ENCODE measurements at places on chromosomes 12 and 14. TPM values are rescaled to one million over a fixed set of nuclear protein-coding genes. Genes with fewer than 3 reads are reported as not detected.

P2RX2 gene
- not detected for total RNA-seq

RNASE1 gene
- total RNA-seq, result 222 TPM

SIX1 gene
- total RNA-seq, result 4.3 TPM

MSI1 gene
- 1.0 TPM for total RNA-seq

IFI27 gene
- 282 TPM for total RNA-seq

OTUB2 gene
- 0.37 TPM for total RNA-seq

LRTM2 gene
- total RNA-seq, result not detected

HVCN1 gene
- total RNA-seq, result 8.5 TPM

CCDC184 gene
- total RNA-seq, result 0.74 TPM

TMEM63C gene
- not detected for total RNA-seq

DNA sequence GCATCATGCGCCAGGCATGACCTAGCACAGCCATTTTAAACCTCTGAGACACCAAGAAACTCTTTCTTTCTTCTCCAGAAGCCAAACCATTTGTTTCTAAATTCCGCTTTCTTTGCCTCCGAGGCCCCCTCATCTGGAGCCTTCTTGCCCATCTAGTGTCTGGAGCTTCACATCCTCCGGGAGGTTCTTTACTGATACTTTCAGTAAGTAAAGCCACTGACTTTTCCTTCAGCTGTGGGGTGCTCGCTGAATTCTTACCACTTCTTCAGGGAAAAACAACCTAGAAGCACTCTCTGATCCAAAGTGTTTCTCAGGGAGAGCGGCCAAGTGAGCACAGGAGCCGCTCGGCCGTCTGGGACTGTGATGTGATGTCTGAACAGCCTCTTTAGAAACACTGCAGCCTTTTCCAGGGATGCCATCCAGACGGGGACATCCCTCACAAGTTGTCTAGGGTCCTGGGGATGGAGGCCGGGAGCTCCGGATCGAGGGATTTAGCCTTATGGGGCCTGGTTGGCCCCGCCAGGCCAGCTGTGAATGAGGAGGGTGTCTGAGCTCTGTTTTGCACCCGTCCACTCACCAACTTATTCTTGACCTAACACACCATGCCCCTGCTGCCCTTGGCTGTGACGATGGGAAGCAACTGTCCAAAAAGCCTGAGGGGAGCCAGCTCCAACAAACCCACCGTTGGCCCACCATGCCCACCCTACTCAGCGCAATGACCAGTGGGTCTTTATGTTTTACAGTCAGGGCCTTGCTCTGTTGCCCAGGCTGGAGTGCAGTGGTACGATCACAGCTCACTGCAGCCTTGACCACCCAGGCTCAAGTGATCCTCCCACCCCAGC lies 160.6 kb downstream of the ZFP36L1 start:
- peak; percentile 79 for DNase-seq

- DNase-seq, result no peak
Measured at GRCh38 chr12:29376118-29376517, 4.9 kb downstream of the ERGIC2 start.

- DNase-seq, result peak; percentile 74
Measured at GRCh38 chr14:92986254-92987147, 63.6 kb downstream of the CHGA start.

DNA sequence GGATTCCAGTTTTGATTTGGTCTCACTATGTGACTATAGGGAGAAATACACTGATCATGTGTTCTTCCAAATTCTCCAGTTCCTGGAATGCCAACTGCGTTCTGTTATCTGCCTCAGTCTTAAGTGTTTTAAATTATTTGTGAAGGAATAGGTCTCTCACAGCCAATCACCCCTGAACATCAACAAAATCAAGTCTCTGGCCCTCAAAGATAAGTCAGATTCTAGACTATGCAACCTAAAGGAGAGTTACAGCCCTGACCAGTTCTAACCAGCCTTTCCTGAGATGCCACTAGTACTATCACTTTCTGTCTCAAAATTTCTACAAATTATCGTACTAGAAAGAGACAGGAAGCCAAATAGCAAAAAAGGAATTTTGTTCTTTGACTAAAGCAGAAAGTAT lies 22.3 kb downstream of the ZFC3H1 start:
- no peak for DNase-seq

GRCh38 chr14:69715725-69716477 lies 51.0 kb upstream of the SRSF5 start:
- peak; percentile 52 for DNase-seq

DNA sequence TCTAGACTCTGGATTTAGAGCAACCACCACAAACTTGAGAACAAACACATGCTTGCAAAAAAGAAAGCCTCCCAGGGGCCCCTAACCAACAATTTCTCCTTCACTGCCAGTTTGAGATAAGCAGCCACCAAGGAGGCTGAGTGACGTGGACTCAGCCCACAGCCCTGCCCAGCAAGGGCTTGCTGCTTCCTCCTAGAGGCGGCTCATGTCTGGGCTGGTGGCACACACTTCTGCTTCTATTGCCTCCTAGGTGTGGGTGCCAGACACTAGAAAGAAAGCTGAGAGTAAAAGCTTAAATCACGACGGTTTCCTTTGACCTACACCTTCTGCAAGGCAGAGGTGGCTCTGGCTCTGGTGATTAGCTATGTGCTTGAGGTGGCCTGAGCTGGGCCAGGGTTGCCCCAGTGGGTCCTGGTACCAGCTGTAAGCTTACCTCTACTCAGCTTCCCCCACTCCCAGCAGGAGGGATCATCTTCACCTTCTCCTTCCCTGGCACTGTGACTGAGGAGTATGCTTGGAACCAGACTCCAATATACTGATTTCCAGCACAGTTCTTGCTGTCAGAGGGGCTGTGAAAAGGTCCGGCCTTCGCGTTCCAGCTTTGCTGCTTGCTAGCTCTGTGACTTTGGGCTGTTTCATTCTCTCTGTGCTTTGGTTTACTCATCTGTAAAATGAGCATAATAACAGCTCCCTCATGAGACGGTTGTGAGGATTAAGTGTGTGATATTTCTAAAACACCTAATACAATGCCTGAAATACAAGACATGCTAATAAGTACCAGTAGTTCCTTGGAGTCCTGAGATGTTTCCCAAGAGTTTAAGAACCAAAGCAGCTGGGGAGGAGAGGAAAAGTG lies 89.7 kb upstream of the PARP11 start:
- DNase-seq, result no peak

DNA sequence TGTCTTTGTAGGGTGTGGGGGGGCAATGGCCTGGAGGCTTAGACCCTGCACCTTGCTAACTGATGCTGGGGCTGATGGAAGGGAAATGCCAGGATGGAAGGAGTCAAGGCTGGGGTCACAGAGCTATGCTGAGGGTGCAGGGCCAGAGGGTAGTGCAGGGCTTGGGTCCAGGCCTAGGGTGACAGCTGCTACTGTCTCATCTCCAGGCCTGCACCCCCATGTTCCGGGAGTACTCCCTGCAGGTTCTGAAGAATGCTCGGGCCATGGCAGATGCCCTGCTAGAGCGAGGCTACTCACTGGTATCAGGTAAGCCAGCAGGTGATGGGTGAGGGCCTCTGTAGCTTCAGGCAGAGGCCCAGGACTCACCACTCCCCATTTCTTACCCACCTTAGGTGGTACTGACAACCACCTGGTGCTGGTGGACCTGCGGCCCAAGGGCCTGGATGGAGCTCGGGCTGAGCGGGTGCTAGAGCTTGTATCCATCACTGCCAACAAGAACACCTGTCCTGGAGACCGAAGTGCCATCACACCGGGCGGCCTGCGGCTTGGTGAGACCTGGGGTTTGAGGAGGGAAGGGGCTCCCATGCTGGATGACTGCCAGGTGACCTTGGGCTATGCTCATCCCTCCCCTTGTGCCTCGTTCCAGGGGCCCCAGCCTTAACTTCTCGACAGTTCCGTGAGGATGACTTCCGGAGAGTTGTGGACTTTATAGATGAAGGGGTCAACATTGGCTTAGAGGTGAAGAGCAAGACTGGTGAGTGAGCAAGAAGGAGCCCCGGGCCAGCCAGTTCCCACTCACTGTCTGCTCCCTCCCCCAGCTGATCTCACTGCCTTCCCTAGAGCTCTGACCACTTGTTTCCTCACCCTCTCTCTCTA lies 4.1 kb downstream of the SHMT2 start:
- peak; percentile 82 for DNase-seq

GRCh38 chr14:53304726-53305381 lies 151.7 kb upstream of the DDHD1 start:
- no peak for DNase-seq

DNA sequence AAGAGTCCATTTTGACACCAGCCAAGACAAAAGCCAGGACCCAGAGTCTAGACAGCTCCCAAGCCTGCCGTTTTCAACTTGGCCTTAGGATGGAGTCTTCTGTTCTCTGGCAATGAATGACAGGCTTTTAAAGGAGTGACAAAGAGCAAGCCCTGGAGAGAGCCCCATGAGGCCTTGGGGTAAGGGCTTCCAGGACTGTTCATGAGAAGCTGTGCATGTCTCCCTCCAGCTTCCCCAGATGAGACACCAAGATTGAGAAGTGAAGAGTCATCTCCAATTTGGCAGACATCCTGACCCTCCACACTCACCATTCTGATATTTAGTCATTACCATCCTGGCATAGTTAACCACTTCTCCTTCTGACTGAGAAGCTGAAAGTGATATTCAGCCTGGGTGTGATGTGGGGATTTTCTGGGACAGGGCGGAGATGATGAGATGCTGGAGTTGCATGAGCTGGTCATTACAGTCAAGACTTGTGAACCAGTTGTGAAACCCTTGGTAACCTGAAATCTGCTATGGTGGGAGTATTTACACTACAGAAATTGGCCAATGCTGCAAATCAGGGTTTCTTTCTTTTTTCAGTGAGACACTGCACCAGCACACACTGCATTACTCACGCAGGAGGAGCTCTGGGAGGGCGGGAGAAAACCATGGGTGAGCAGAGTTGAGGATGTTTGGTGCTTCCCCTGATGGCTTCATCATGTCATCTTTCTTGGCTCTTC lies 77.8 kb downstream of the VCPKMT start:
- DNase-seq, result no peak

DNA sequence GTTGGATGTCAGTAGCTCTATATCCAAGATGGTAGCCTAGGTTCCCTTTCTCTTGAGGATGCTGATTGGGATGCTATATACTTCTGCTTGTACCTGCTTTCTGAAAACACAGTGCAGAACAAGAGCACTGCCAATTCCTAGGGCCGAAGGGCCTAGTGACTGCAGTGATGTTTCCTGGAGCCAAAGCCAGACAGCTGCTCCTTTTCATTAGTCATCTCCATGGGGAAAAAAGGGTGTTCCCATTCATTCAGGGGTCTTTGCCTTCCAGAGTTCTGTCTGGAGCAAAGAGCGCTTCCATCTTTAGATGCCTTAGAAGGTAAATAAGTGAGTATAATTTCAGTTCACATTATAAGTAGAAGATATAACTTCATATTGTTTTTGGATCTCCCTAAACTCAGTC lies 85.5 kb downstream of the PTPRB start:
- DNase-seq, result no peak

DNA sequence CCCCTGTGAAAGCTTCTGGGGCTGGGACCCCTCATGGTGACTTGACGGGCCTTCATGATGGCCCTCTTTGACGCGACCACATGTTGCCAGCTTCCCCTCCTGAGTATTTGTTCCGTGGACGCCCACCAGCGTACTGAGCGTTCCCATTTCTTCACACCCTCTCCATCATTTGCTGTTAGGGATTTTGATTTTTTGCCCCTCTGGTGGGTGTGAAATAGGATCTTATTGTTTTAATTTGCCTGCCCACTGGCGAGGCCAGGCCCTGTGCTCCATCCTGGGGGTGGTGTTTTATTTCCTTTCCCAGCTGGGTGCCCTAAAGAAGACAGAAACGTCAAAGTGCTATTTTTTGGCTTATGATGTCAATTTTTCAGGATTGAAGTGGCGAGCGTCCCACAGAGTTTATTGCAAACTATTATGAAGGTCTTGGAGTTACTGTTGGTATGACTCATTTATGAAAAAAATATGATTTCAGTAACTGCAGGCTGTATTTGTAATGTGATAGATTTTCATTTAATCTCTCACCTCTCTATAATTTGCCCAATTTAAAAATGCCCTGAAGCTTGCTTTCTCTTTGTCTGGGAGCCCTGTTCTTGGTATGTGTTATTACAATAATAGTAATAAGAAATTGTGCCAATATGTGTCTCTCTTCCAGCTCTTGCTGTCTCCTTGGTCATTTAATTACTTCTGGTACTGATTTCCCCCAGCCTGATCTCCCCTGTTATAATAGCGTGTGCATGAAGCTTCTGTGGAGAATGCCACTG lies 99.6 kb downstream of the SLC25A47 start:
- DNase-seq, result no peak

GRCh38 chr12:93886533-93887511 lies 209.6 kb downstream of the CRADD start:
- no peak for DNase-seq

- no peak for DNase-seq
Measured at GRCh38 chr12:57777911-57778310, 4.7 kb upstream of the TSFM start.

DNA sequence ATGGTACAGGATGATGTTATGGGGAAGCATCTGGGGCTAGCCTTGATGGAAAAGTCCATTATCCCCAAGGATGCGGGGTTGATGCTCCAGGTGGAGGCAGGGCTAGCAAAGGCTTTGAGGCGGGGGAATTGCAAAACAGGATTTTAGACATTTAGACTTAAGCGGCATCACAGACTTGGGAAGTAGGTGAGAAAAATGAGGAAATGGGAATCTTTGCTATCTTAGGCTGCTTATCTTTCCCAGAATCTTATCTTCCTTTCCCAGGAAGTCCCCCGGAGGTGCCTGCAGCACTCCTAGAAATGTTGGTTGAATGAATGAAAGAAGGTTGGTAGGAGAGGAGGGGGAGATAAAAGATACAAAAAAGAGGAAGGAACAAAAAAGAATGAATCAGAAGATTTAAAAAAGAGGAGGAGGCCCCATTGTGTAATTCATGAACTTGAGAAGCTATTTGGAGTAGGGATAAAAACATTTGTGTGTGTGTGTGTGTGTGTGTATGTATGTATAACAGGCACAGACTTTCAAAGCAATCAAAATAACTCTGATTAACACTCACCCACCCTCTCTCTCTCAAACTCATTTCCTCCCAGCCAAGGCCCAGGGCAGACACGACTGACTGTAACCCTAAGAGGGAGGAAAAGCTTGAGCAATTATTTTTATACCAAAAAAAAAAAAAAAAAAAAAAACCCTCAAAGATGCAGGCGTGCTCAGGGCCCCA lies 62.5 kb upstream of the TBX3 start:
- DNase-seq, result no peak

- no peak for DNase-seq
Measured at GRCh38 chr12:124548854-124549378, 18.5 kb downstream of the NCOR2 start.

- no peak for DNase-seq
Measured at GRCh38 chr12:83665634-83666218, 979.0 kb downstream of the TMTC2 start.

- DNase-seq, result peak; percentile 81
Measured at GRCh38 chr14:99734406-99735051, 50.4 kb downstream of the CYP46A1 start.

DNA sequence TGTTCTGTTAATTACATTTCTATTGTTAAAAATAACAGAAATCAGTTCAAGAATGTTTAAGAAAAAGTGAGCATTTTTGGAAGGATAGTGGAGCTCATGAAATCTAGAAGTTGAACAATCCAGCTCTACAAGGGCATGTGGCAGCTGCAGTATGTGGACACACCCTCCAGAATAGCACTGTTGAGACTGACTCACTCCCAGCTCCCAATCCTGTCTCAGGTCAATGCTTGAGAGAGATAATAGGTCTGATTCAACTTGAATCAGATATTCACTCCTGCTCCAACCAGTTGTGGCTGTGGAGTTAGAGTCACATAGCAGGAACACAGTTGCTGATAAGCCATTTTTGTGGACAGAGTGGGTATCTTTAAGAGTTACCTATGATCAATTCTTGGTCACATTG lies 113.0 kb upstream of the NTF3 start:
- DNase-seq, result no peak
